AG08396 (cell line): ENCODE measurements at places on chromosomes 12 and 14.

GRCh38 chr12:64404470-64405256, 471 bp downstream of the XPOT start:
- peak; percentile 81 for DNase-seq

DNA sequence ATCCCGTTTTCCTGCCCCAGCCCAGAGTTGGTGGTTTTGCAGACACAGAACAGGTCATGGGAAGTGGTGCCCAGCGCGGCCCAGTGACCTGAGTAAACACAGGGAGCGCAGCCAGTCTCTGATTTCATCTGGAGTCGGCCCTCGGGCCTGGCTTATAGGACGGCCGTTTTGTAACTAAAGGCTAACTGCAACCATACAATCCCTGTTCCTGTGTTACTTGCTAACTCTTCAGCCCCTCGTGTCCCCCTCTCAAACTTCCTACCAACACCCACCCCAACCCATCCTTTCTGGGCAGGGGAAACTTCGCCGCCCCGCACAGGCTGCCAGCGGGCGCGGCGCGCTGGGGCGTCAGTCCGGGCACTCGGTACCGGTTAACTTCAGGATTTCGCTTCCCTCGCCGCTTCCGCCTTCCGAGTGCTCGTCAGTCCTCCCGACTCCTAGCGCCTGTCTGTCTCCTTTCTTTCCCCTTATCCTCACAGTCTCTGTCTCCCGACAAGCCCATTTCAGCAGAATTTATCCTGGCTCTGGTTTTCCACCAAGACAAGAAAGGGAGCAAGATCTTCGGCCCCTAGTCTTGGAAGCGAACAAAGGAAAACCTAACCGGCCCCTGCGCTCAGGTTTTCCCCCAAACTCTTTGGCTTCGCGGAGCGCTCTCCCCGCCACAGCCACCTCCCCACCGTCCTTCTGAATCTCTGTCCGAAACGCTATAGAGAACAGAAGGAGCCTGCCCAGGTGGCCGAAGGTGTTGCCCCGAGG, 2.0 kb downstream of the SIX1 start:
- no peak for DNase-seq

DNA sequence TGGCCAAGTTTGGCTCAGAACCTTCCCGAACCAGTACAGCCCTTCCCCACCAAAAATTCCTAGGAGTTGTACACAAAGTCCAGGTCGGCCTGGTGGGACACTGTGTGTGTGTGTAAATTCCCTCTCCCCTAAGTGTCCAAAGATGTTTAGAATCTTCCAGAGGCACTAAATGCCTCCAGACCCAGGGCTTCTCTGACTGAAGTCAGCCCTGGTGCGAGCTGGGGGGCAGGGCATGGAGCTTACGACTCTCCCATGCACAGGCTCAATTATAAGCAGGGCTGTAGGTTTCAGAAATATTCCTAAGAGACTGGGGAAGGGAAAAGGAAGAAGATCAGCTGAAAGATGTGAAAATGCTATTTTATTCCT, 106.9 kb upstream of the ATF7IP start:
- no peak for DNase-seq

GRCh38 chr12:19648591-19648990, 209.3 kb downstream of the AEBP2 start:
- DNase-seq, result no peak

- DNase-seq, result no peak
Observed at GRCh38 chr12:25186038-25186787, 8.7 kb downstream of the DNAI7 start.

- peak; percentile 33 for DNase-seq
Observed at GRCh38 chr12:77133566-77133965, 68.2 kb upstream of the E2F7 start.

GRCh38 chr14:94291906-94292525, 1.1 kb downstream of the SERPINA10 start:
- no peak for DNase-seq

DNA sequence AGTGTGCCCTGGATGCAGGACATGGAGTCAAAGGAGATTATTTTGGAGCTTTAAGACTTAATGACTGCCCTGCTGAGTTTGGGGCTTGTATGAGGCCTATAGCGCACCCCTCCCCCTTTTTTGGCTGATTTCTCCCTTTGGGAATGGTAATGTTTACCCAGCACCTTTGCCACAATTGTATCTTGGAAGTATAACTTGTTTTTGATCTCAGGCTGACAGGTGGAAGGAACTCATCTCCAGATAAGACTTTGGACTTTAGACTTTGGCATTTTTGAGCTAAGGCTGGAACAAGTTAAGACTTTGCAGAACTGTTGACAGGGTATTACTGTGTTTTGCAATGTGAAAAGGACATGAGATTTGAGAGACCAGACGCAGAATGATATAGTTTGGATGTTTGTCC, 110.5 kb downstream of the DERA start:
- DNase-seq, result no peak

GRCh38 chr12:31029468-31029867, 44.2 kb upstream of the DDX11 start:
- no peak for DNase-seq

DNA sequence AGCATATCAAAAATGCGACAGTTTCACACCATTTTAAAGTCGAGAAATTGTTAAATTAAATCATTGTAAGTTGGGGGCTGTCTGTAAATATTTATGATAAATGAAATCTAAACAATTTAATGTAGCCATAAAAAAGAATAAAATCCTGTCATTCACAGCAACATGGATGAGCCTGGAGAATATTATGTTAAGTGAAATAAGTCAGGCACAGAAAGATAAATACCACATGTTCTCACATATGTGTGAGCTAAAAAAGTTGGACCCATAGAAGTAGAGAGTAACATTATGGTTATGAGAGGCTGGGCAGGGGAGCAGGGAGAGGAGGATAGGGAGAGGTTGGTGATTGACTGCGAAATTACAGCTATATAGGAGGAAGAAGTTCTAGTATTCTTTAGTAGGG, 135.9 kb downstream of the GARIN6 start:
- no peak for DNase-seq

- no peak for DNase-seq
Observed at GRCh38 chr14:95524706-95525512, 8.5 kb upstream of the SYNE3 start.

- DNase-seq, result no peak
Observed at GRCh38 chr12:93813186-93813585, 136.0 kb downstream of the CRADD start.

DNA sequence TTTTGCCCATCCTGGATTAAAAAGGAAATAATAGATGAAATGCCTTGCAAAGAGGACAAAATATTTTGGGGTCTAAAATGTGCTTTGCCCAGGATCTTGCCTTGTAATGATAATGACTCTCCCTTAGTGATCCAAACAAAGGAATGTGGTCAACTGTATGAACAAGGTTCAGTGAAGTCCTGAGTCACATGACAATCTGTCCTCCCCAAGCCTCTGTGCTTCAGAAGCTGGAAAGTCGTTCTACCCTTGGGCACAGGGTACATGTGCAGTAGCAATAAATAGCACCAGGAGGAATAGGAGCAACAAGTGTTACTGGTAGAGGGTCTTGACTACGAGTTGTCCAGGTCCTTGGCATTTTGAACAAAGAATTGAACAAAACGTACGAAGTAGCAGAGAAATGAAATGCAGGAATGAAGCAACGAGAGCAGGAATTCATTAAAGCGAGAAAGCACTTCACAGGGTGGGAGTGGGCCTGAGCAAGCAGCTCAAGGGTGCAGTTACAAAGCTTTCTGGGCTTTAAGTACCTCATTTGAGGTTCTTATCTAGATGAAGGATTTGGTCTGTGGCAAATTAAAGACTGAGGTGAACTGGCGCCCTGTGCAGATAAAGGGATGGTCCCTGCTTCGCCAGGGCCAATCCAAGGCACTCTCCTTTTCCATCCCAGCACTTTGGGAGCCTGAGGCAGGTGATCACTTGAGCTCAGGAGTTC, 65.8 kb downstream of the RESF1 start:
- no peak for DNase-seq
